ENCODE measurements at places on chromosomes 5 and 9.

GRCh38 chr9:131334629-131335367 is 45.3 kb downstream of the PLPP7 start:
- no peak for DNase-seq

DNA sequence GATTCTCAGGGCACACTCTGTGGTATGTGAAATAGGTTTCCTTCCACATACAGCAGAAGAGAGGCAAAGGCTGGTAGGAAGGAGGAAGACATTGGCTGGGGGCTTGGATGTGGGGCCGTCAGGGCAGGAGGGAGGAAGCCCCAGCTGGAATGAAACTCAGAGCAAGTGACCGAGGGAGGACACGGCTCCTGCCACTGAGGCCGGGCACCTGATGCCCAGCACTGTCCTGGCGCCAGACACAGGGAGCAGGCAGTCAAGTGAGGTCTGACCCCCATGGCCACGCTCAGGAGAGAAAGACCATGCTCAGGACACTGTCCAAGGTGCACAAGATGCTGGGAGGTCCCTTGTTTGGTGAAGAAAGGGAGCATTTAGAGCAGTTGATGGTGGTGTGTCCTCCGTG is 245.5 kb downstream of the CACNA1B start:
- DNase-seq = no peak

- no peak for DNase-seq
These were observed 510.3 kb upstream of the KLF4 start for GRCh38 chr9:107999890-108000289.

- DNase-seq = no peak
These were observed 57.4 kb downstream of the SERINC5 start for GRCh38 chr5:80198399-80198798.

GRCh38 chr9:15400281-15400941 is 22.3 kb upstream of the SNAPC3 start:
- DNase-seq = no peak

DNA sequence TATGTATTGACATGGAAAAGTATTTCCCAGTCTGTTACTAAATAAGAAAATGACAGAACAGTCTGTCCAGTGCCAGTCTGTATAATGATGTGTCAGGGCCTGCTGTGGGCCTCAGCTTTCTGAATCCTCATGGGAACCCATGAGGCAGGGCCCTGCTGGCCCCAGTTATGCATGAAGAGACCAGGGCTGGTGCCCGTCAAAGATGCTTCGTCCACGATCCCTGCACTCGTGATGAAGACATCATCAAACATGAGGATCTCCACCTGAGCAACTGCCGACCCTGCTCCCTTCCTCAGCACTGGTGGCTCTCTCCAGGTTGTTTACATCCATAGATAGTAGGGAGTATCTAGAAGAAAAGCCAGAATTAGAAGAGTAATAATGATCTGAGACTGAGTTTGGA is 52.5 kb downstream of the ICE1 start:
- DNase-seq = no peak

DNA sequence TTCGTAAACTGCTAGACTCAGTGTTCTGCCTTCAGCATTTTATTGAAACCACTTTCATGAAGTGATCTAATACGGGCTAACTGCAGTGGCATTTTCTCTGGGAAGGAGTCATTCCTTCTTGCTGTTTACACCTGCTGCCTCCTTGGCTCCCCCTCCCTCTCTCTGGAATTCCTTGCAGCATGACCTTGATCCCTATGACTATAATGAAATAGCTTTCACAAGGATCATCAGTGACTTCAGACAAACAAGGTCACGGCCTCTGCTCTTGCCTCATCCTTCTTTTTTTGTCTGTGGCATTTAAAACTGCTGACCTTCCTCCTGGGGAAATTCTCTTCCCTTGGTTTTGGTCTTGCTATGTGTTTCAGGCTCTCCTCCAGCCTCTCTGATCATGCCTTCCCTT is 90.2 kb downstream of the ZNF462 start:
- DNase-seq = no peak

- no peak for DNase-seq
These were observed 230.9 kb downstream of the AUH start for GRCh38 chr9:91130796-91131318.

DNA sequence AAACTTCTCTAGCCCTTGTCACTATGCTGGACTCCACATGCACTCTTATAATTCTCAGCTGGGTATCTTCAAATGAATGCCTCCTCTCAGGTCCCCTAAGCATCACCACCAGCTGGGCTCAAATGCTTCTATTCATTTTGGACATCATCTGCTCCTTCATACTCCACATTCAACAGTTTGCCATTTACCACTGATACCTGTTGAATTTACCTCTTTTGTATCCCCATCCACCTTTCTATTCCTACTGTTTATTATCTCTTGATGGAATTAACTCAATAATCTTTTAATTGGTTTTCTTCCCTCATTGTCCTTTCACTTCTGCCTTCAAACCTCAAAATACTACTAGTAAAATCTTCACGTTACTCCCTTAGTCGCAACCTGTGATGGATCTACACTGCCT is 14.5 kb downstream of the RANBP6 start:
- DNase-seq = no peak

DNA sequence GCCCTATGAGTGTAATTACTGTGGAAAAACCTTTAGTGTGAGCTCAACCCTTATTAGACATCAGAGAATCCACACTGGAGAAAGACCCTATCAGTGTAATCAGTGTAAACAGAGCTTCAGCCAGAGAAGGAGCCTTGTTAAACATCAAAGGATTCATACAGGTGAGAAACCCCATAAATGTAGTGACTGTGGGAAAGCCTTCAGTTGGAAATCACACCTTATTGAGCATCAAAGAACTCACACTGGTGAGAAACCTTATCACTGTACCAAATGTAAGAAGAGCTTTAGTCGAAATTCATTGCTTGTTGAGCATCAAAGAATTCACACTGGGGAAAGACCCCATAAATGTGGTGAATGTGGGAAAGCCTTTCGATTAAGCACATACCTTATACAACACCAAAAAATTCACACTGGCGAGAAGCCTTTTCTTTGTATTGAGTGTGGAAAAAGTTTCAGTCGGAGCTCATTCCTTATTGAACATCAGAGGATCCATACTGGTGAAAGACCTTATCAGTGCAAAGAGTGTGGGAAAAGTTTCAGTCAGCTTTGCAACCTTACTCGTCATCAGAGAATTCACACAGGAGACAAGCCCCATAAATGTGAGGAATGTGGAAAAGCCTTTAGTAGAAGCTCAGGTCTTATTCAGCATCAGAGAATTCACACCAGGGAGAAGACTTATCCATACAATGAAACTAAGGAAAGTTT is 9.9 kb downstream of the ZNF189 start:
- no peak for DNase-seq

DNA sequence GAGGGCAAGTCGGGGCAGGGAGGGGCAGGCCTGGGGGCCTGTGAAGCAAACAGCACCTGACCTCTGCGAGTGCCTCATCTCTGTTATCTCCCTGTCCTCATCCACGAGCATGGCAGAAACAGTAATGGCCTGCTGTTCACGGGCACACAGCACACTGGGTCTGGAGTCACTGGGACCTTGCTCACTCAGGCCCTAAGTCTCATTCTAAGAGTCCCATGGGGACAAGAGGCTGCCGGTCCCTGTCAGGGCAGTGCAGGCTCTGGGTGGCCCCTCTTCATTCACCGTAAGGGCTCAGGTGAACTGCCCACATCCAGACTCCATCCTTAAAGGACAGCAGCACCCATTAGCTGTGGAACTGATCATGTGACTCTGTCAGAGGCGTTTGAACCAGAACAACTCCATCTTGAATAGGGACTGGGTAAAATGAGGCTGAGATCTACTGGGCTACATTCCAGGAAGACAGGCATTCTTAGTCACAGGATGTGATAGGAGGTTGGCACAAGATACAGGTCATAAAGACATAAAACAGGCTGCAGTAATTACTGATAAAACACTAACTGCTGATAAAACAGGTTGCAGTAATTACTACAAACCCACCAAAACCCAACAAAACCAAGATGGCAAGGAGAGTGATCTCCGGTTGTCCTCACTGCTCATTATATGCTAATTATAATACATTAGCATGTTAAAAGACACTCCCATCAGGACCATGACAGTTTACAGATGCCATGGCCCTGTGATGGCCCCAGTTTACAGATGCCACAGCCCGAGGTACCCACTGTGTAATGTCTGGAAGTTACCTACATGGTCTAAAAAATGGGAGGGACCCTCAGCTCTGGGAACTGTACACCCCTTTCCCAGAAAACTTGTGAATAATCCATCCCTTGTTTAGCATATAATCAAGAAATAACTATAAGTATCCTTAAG is 28.7 kb downstream of the BICD2 start:
- DNase-seq = no peak

DNA sequence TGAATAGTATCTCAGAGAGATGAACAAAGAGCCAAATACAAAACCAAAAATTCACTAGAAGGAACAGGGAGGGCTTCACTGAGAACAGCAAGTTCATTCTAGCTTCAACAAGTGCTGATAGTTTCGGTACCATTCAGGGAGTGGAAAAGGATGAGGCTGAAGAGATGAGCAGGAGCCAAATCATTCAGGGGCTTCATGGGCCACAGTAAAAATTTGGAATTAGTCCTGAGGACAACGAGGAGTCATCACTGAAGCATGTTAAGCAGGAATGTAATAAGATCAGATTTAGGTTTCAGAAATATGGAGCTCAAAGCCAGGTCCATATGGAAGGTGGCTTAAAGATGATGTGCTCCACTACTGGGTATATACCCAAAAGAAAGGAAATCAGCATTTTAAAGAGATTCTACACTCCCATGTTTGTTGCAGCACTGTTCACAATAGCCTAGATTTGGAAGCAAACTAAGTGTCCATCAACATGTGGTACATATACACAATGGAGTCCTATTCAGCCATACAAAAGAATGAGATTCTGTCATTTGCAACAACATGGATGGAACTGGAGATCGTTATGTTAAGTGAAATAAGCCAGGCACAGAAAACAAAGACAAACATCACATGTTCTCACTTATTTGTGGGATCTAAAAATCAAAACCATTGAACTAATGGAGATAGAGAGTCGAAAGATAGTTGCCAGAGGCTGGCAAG is 36.2 kb downstream of the SPOCK1 start:
- DNase-seq = no peak

DNA sequence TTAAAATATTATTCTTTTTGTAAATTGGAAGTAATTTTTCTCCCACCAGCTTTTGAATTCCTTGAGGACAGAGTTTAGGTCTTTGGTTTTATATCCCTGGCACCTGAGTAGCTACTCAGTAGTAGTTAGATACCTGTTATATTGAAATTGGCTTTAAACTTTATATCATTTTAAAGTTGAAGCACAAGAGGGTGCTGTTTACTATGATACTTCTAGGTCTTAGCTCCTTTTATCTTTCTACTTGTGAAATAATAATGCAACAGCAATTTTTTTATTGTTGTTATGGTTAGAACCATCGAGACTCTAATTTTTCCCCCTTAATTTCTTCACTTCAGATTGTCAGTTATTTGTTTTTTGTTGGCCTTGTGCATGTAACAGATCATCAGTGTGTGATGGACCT is 46.3 kb downstream of the AP3S1 start:
- DNase-seq = no peak

DNA sequence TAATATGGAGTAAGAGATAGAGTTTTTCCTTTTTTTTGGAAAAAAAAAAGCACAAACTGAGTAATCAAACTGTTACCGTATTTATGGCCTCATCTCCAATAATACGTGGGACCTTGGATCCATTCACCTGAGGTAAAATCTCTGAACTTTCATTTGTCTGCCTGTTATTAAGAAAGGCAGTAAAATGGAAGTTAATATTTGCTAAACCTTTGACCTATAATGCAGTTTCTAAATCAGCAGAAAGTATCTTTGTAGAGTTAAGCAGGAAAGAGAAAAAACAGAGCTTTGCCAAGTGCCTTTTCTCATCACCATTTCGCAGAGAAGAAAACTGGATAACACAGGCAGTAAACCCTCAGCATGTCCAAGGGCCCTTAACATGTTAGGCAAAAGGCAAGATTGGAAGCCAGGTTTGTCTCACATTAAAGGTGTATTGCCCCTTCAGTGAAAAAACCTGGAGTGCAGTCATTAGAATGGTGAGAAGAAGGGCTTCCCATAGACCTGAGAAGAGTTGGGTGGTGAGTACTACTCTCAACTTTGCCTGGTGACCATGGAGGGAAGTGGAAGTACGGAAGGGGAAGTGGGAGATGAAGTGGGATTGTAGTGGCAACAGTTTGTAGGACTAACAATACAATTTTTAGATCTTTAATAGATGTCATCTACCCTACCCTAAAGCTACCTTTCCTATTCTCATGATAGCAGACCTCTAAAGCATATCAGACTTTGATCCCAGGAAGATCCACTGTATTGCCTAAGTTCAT is 65.4 kb upstream of the GRAMD2B start:
- no peak for DNase-seq

DNA sequence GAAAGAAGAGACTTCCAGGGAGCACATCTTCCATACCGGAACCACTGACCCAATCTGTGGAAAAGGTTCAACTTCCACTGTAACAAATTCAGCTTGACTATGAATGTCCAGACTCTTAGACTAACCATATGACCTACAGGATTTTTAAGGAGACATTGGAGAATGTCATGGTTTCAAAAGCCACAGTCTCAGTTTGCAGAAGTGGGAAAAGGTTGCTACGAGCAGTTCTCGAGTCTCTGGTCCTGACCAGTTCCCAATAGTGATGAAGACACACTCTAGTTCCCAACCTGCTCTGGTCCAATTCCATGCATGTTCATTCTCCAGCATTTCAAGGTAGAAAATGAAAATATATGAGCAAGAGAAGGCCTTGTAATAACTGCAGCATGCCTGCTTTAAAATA is 158.0 kb downstream of the MAPKAP1 start:
- no peak for DNase-seq

DNA sequence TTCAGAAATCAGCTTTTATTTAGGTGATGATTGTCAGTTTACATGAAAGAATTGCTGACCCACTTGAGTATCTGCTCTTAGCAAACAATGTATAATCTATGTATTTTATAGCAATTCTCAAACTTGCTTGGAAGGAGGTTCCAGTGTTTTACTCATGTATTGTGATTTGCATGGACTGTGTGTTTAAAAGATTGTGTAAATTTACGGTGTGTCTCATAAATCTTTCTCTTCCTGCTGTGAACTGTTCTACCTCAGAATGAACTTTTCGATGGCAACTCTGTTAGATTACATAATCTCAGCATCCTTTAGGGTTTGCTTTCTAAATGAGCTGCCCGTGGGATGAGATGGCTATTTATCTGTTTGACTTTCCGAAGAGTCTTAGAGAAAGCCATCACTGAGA is 122.5 kb downstream of the MEF2C start:
- DNase-seq = no peak

- DNase-seq = no peak
These were observed 567.9 kb downstream of the TAF11L14 start for GRCh38 chr5:18202164-18202563.

GRCh38 chr5:21154526-21154925 is 1166.5 kb upstream of the CDH18 start:
- no peak for DNase-seq

GRCh38 chr9:132548751-132549640 is 33.4 kb upstream of the BARHL1 start:
- DNase-seq = no peak

GRCh38 chr9:133430244-133430643 is 8.1 kb downstream of the ADAMTS13 start:
- DNase-seq = no peak

DNA sequence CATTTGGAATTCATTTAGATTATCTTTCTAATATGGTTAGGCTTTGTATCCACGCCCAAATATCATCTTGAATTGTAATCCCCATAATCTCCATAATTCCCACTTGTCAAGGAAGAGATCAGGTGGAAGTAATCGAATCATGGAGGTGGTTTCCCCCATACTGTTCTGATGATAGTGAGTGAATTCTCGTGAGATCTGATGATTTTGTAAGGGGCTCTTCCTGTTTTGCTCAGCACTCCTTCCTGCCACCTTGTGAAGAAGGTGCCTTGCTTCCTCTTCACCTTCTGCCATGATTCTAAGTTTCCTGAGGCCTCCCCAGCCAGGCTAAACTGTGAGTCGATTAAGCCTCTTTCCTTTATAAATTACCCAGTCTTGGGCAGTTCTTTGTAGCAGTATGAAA is 527.5 kb upstream of the ARRDC3 start:
- DNase-seq = no peak
